ENCODE measurements at places on chromosomes 5 and 9.

DNA sequence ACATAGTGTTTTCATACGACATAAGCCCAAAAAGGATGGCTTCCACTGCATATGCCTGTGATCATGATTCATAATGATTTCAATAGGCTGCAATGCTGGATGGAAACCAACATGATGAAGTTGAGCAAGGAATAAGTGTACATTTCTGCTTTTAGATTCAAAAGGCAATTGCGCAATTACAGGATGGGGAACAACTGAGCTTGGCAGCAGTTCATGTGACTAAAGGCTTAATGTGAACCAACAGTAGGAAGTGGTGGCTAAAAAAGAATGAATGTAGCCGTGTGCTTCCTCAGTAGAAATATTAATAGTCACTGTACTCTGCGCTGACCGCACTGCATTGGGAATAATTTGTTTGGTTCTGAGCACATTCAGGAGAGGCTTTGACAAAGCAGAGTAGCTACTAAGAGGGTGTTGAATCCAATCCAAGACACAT is 51.2 kb downstream of the SLC1A3 start:
- peak; percentile 91 for DNase-seq

DNA sequence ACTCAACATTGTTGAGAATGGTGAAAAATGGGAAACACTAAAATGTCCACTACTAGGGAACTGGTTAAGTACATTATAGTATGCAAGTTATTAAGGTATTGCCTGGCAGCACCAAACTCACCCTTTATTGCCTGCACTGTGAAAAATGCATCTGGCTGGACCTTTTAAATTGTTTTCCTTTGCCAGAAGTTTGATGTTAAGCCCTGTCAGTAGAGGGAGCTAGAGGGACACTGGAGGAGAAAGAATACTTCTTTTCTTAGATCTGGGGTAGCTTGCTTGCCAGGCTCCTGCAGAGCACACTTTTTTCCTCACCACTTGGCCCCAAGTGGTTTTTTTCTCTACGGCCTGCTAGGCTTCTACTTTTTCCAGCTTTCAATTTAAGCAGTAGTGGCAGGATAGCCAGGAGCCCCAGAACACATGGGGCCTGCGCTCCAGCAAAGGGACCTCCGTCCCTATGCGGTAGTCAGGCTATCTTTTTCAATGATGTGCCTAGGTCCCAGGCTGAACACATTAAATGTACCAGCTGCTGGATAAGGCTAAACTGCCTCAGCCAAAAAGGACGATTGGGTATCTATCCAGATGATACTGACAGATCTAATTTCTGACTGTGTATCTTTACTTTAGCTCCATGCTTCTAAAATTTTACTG is 8.0 kb upstream of the HABP4 start:
- DNase-seq: peak; percentile 80

- no peak for DNase-seq
Measured at GRCh38 chr9:3768712-3769457, 243.1 kb upstream of the RFX3 start.

DNA sequence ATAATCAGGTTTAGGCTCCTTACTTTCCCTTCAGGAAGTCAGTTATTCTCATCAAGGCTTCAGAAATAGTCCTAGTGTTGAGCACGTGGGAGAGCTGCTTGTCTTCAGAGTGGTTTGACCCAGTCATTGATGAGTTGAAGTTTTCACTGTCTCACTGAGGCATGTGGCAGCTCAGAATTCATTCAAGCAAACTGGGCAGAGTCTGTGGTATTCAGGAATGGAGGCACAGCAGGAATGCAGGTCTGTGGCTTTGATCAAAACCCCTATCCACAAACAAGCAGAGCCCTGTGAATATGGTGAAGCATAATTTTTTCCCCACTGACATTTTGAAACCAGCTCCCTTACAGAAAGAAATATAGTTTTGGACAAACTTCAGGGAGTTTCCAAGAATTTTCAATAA is 207.3 kb downstream of the CD180 start:
- DNase-seq: no peak

- DNase-seq: peak; percentile 93
Measured at GRCh38 chr5:139690064-139690802, 42.1 kb downstream of the CXXC5 start.
